ENCODE measurements at places on chromosomes 3 and 15. TPM values are rescaled to one million over a fixed set of nuclear protein-coding genes. Genes with fewer than 3 reads are reported as not detected.

ATP13A5 gene
- total RNA-seq, result not detected

ACY1 gene
- 26.8 TPM for total RNA-seq

PLA2G4E gene
- total RNA-seq, result not detected

GABRG3 gene
- 0.29 TPM for total RNA-seq

CPB1 gene
- not detected for total RNA-seq

RBM15B gene
- 18.7 TPM for total RNA-seq

CAMK2N2 gene
- 1.7 TPM for total RNA-seq

RNU5B-1 gene
- not detected for total RNA-seq

CRYGS gene
- 1.4 TPM for total RNA-seq

SCN5A gene
- total RNA-seq, result 1.0 TPM

NMNAT3 gene
- total RNA-seq, result 1.6 TPM

MYRIP gene
- total RNA-seq, result not detected

PAQR9 gene
- total RNA-seq, result 3.1 TPM

ERICH6 gene
- not detected for total RNA-seq

VPS18 gene
- total RNA-seq, result 20.3 TPM

SYNPR gene
- not detected for total RNA-seq

PIF1 gene
- 18.8 TPM for total RNA-seq

BNC1 gene
- total RNA-seq, result 1.2 TPM

MASP1 gene
- not detected for total RNA-seq

TMEM212 gene
- not detected for total RNA-seq

SMARCC1 gene
- 26.6 TPM for total RNA-seq

BCL6 gene
- 9.1 TPM for total RNA-seq

NEIL1 gene
- 2.8 TPM for total RNA-seq

EIF2A gene
- 71.4 TPM for total RNA-seq

OIP5 gene
- total RNA-seq, result 13.3 TPM

IGSF10 gene
- 0.51 TPM for total RNA-seq

ITGA11 gene
- total RNA-seq, result 7.0 TPM

C2CD4A gene
- 0.19 TPM for total RNA-seq

MED12L gene
- total RNA-seq, result 0.68 TPM

SAMMSON gene
- total RNA-seq, result not detected

SNX22 gene
- total RNA-seq, result 0.74 TPM

FHIT gene
- total RNA-seq, result not detected

LRRC15 gene
- total RNA-seq, result 0.20 TPM

KY gene
- total RNA-seq, result 0.13 TPM

MESP2 gene
- total RNA-seq, result 0.30 TPM

CADM2 gene
- total RNA-seq, result 0.10 TPM

KIF7 gene
- 5.0 TPM for total RNA-seq

ELL3 gene
- total RNA-seq, result 1.3 TPM

C3orf20 gene
- total RNA-seq, result not detected

SKOR1 gene
- total RNA-seq, result 0.07 TPM
